ENCODE measurements at places on chromosomes 16 and 17.

- DNase-seq: no peak
Observed at GRCh38 chr17:78992542-78993212, 13.0 kb upstream of the LGALS3BP start.

- no peak for DNase-seq
Observed at GRCh38 chr17:7695586-7695985, 7.3 kb downstream of the WRAP53 start.

DNA sequence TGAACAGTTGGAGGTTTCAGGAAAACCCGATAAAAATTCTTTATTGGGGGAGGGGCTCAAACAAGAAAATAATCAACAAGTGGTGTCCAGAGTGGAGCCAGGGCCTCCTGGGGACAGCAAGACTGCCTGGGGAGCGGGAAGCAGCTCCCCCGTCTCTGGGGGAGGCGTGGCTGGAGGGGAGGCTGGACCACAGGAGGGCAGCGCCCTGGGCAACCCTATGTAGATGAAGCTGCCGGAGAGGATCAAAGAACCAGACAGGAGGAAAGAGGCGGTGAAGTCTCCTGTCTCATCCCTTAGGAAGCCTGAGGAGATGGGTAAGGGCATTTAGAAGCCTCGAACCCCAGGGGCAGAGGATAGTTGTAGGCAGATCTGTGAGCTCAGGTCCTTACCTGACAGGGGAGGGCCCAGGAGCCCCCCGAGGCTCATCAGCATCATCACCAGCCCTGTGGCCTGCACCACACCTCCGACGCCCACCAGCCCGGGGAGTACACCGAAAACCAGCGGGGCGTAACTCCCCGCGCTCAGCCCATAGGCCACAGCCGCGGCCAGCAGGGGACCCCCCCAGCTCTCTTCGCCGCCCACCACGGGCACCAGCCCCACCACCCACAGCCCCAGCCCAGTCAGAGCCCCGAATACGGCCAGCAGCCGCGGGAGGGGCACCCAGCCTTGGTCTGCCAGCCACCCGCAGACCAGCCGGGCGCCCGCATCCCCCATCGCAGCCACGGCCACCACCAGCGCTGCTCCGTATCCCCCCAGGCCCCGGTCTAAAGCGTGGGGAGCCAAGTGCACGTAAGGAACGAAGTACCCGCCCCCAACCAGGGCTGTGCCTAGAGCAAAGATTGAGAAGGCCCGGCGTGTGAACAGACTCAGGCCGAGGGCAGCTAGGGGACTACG is 2.0 kb downstream of the SLC16A11 start:
- no peak for DNase-seq

DNA sequence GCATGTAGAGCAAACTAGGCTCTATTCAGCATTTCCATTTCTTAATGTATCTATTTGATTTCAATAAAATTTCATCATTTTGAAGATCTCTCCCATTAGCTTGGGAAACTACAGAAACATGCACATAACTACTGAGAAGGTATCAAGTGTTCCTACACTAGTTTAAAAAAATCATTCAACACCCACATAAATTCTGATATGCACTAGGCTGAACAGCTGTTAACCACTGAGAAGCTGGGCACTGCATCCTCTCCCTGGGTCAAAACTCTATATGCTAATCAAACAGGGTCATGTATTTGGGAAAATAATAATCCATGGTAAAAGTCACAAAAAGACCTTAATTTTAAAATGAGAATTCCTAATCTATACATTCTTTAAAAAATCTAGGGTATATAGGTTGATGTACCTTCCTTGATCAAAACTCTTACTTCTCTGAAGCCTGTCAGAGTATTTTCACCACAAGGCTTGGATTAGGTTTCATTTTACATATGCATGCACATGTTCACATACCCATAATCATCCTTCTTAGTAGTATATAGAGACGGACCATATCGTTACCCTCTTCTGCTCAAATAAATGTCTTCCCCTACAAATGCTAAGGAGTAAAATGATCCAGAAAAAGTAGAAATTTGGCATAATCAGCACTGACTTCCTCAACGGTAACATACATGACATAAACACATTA is 57.2 kb downstream of the KANSL1 start:
- DNase-seq: peak; percentile 24

- peak; percentile 22 for DNase-seq
Observed at GRCh38 chr17:16353317-16354174, at the start of gene CENPV. Gene CENPV, minus strand, starts transcription at chr17:16353469. Its CDS starts 33 bp downstream, at chr17:16353436.

DNA sequence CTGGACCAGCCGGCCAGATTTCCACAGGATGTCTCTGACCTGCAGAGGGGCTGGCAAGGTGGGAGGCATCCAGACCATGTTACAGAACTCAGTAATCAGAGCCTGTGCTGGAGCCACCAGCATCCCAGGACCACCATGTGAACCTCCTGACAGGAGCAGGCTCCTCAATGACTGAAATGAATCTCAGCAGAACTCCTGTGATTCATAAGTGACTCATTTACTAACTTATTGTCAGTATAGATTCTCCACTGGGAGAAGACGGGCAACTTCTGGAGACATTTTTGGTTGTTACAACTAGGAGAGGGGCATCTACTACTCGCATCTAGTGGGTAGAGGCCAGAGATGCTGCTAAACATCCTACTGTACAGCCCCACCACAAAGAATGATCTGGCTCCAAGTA is 3.1 kb upstream of the WWOX start:
- no peak for DNase-seq

GRCh38 chr17:19311421-19312215 is 50.9 kb downstream of the B9D1 start:
- no peak for DNase-seq

GRCh38 chr16:22225060-22225459 is 19.0 kb downstream of the EEF2K start:
- DNase-seq: no peak

GRCh38 chr16:13767215-13767614 is 152.7 kb upstream of the ERCC4 start:
- peak; percentile 47 for DNase-seq

DNA sequence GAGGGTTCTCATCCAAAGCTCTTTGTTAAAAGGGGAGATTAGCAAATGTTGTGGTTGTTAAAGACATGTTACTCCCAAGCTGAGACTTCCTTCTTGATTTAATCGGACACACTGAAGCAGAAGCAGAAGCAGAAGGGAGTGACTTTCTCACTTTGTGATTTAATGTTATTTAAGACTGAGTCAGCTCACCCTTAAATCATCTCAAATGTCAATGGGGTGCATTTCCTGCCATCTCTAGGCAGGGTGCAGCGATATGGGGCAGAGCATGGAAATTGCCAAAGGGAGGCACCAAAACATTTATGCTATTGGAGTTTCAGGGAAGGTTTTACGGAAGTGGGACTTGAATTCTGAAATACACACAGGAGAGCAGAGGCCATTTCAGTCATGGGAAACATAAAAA is 283.6 kb downstream of the ABCC12 start:
- DNase-seq: no peak

- no peak for DNase-seq
Observed at GRCh38 chr16:50676684-50677225, 4.4 kb downstream of the SNX20 start.

DNA sequence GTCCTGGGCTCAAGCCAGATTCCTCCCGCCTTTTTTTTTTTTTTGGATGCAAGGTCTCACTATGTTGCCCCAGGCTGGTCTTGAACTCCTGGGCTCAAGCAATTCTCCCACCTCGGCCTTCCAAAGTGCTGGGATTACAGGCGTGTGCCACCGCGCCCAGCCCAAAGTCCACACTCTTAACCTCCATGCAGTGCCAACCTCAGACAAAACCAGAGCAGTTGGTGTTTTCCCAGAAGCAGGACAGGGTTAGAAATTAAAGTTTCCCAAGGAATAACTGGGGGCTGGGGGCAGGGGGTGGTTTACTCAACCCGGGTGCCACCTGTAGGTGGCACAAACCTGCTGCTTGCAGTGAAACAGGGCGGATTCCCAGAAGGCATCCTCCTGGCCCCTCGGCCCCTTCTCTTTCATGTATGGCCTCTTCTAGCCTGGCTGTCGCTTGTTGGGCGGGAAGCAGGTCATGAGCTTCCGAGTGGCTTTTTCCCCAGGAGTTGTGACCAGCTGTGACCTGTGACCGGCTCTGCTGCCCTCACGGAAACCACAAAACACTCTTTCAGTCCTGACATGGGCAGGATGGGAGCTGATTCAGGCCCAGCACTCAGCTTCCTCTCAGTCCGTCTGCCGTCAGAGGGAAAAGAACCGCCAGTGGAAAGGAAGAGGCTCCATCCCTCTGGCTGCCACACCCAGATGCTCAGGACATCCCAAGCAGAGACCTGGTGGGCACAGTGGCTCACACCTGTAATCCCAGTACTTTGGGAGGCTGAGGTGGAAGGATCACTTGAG is 25.6 kb upstream of the USP7 start:
- no peak for DNase-seq

GRCh38 chr16:49924078-49924477 is 68.2 kb upstream of the ZNF423 start:
- DNase-seq: no peak

GRCh38 chr16:85395913-85396878 is 216.9 kb upstream of the GSE1 start:
- no peak for DNase-seq

DNA sequence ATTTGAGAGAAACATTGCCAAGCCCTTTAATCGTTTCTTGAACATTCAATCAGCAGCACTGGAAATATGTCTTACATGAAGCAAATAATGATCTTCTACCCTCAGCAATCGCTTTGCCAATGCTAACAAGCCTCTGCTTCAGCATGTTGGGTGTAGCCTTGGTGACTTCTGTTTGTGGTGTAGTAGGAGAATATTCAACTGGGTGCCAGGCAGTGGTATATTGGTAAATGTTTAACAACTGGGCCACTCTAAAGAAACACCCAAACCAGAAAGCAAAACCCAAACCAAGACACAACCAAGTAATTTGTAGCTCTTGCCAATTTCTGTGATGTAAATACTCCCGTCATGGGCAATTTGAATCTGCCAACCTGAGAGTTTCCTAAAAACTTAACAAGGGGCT is 9.7 kb downstream of the CDH13 start:
- no peak for DNase-seq

Measured in myocyte (in vitro differentiated cells).